GM13977 (cell line): ENCODE measurements at places on chromosomes 2 and 18.
A peak's percentile ranks its signal among the peaks of the same experiment; 100 is the strongest.

DNA sequence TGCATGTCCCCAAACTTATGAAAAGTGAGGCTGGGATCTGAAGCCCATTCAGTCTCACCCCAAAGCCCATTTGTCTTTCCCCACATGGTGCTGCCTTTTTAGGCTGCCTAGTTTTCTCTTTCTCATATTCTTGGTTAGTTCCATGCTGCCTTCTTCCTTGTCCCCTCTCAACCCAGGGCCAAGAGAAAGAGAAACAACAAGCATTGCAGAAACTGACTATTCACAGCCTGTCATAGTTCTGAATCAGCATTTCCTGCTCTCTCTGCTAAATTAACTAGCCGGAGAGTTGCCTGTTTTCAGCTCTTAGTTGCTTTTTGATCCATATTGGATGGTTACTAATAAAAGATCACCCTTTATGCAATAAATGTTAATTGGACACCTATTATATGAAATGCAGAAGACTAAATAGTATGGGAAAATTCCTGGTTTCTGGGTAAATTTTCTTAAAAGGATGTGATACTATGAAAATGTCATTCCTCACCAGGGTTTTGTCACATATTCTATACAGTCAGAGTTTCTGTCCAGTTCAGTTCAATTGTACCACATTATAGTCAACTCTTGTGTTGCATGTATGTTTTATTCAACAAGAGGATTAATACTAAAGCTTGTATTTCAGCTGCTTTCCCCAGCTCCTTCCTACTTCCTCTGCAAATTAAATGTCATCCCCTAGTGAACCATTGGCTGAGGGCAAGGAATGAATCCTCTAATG lies 246.5 kb downstream of the GALR1 start:
- no peak for DNase-seq

- DNase-seq, result peak; percentile 89
These were observed 3.1 kb upstream of the GMPPA start for GRCh38 chr2:219495531-219496122.

DNA sequence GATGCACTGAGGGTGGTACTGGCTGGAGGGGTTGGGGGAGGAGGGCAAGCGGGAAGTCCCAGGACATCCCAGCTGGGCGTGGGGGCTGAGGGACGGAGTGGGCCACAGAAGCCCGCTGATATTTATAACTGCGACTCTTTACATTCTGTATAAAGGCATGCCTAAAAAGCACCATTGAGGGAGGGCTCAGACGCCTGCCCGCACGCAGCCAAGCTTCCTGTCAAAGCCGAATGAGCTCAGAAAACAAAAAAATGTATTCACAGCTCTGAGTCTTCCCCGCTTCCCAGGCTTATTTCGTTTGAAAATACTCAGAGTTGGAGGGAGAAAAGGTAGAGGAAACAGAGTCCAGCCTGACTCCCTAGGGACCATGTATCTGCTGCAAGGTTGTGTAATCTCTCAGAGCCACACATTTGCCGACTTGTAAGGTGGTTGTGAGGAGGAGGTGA lies 170.1 kb upstream of the HAAO start:
- DNase-seq, result peak; percentile 61

GRCh38 chr2:45264227-45265225 lies 255.3 kb upstream of the SIX2 start:
- no peak for DNase-seq

GRCh38 chr2:22697054-22697788 lies 687.8 kb upstream of the KLHL29 start:
- DNase-seq, result no peak

- DNase-seq, result no peak
These were observed 97.6 kb downstream of the TEX51 start for GRCh38 chr2:126996378-126996699.

DNA sequence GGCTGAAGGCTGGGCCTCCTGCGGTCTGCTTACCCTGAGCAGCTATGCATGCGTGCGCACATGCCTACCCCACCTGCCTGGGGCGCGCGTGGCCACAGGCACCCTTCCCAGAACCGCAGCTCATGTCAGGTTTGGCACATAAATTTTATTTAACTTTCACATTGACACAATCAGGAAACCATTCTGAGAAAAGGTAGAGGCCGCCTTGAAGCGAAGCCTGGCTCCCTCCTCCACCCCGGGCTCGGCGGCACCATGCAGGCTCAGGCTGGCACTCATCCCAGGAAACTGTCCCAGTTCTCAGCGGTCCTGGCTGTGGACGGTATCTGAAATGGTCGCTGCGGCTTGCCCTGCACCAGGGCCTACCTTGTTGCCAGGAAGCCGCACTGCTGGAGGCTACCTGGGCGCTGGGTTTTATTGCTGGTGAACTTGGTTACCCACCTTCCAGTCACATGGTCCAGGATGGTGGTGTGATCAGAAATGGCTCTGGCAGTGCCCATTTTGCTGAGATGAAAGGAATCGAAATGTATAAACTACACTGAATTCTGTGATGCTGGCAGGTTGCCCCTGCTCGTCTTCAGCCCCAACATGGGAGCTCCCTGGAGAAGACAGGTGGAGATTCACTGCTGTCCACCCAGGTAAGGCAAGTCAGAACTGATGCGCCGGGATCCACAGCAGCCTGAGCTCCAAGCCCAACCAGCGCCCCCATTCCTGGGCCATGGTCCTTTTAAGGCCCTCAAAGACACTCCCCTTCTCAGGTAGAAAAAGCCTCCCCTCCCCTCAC lies 25.5 kb downstream of the CHST10 start:
- DNase-seq, result no peak

- no peak for DNase-seq
These were observed 56.7 kb downstream of the CCDC74A start for GRCh38 chr2:131584380-131584779.

DNA sequence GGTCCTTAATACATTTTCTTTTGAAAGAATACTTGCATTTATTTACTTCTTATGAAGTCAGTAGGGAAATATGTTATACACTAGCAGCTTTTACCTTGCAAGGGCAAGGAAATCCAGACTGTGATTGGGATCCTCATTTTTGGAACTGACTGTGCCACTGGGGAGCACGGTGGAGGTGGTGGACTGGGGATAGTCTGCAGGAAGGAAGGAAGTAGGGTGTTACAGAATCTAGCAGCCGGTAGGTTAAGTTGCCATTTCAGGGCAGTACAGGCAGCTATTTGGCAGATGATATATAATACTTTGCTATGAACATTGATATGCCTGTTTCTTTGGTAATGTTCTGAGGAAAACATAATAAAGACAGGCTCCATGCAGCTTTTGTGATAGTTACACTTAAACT lies 238.3 kb downstream of the PHLPP1 start:
- no peak for DNase-seq

GRCh38 chr2:65626831-65627230 lies 194.4 kb upstream of the SPRED2 start:
- DNase-seq, result no peak

GRCh38 chr18:70139138-70139537 lies 66.3 kb downstream of the RTTN start:
- DNase-seq, result no peak

- no peak for DNase-seq
These were observed 212.6 kb upstream of the ACVR2A start for GRCh38 chr2:147632198-147632597.

GRCh38 chr2:887639-888038 lies 63.0 kb upstream of the SNTG2 start:
- no peak for DNase-seq

- DNase-seq, result no peak
These were observed 149.7 kb downstream of the GLI2 start for GRCh38 chr2:120885321-120885720.

- peak; percentile 61 for DNase-seq
These were observed 53.6 kb downstream of the PKDCC start for GRCh38 chr2:42101206-42102023.

DNA sequence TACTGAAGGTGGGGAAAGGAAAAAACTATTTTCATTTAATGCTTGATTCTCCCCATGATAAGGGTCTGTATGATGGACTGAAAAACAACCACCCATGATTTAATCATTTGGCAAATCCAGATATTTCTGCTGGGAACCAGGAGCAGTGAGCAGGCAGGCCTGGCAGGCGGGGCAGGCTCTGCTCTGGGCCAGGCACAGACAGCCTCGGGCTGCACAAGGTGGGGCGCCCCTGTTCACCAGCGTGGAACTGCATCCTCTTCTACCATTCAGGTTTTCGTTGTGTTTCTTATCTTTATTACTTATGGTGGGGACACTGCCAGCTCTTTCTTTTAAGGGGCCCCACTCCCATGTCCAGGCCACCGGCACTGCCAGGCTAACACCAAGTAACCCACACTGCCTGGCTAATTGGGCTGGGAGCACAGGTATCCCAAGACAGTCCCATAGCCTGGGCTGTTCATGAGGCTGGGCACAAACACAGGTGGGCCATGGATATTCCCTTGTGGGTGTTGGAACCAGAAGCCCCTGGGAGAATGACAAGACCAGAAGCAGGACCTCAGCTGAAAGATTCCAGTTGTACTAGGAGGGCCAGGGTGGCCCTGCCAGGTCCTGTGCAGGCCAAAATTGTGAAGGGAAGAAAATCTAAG lies 57.1 kb upstream of the RALBP1 start:
- no peak for DNase-seq

DNA sequence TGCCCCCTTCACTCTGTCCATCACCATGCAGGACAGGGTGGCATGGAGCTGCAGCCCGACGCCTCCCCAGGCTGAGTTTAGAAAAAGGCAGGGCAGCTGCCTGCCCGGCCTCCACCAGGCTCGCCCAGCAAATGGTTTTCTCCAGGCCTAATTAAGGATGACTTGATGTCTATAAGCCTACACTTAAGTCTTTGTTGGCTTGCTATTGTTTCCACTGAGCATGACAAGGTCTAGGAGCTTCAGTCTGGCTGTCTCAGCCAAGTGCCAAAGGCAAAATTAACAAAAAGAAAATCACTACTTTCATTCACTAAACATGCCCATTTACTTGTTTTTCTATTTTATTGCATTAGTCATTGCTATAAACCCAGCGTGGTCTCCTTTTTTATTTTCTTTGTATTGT lies 372.2 kb downstream of the INSIG2 start:
- DNase-seq, result no peak

GRCh38 chr2:10022445-10022844 lies 20.9 kb upstream of the KLF11 start:
- no peak for DNase-seq

DNA sequence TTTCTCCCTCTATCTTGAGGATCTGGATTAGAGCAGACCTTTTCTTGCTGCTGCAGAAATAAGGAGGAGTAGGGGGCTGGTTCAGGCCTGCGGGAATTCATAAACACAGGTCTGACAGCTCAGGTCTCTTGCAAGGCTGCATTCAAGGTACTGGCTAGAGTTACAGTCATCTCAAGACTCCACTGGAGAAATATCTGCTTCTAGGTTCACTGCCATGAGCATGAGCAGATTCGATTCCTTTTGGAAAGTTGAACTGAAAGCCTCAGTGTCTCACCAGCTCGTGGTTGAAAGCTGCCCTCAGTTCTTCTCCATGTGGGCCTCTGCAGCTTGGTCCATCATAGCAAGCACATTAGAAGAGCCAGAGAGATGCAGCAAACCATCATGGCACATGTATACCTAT lies 124.4 kb upstream of the SETBP1 start:
- DNase-seq, result no peak

DNA sequence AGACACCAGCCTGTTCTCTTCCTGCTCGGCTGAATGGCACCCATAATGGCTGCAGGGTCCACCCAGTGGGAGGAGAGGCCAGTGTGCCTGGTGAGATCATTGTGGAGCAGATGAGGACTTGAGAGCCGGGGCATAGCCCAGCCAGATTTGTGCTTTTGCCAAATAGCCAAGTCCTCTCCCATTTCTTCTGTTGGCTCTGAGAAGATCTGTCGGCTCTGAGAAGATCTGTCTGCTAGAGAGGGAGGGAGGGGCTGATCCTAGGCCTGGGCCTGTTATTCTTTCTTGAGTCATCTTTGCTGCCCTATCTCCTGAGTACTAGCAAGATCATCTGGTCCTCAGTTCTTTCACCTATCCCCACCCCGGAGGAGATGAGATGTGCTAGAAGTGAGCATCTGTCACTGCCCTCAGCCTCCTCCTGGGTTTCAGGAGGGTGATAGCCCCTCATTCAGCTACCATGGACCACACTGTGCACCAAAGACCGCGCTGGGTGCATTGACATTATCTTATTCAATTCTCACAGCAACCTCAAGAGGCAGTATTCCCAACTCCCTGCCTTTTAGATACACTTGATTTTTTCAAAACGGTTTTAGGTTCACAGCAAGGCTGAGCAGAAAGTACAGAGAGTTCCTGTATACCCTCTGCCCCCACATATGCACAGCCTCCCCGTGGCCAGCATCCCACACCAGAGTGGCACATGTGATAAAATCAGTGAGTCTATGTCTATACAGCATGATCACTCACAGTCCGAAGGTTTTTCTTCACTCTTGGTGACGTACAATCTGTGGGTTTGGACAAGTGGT lies 98.6 kb downstream of the CAPN13 start:
- DNase-seq, result no peak

DNA sequence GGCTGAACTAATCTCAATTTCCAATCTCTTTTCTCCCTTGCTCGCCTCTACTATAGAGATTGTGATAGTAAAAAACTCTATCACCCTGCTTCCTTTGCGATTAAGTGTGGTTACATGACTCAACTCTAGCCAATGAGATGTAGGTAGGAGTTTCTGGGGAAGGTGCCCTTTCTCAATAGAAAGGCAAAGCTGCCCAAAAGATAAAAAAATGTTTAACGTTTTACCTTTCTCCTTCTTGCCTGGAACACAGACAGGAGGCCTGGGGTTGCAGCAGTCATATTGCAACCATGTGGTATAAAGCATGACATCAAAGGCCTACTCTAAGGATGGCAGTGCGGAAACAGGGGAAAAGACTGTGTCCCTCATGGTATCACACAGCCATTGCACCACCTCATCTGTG lies 31.5 kb downstream of the TMEM37 start:
- DNase-seq, result no peak

GRCh38 chr2:45729753-45730512 lies 78.5 kb downstream of the PRKCE start:
- peak; percentile 52 for DNase-seq
